Substantia nigra (tissue), 51 donors: ENCODE measurements at places on chromosomes 16 and 17.

GRCh38 chr17:42525221-42525620 lies 10.8 kb upstream of the NAGLU start:
- DNase-seq, result no peak

DNA sequence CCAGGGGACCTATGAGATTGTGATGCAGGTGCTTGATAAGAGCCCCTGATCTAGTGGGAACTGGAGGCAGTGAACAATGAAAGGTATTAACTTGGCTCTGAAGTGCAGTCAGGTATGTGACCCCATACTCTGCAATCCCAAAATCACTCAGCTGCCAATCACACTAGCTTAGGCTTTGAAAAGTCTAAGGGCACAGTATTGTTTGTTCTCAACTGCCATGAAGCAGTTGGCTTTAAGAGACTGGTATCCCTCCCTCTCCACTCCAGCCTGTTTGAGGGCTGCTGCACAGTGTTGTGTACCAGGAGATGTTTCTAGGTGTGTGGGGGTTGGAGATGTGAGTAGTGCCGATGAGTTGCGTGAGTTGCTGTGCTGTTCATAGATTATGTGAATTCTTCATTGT lies 2.4 kb downstream of the YPEL2 start:
- DNase-seq, result no peak

DNA sequence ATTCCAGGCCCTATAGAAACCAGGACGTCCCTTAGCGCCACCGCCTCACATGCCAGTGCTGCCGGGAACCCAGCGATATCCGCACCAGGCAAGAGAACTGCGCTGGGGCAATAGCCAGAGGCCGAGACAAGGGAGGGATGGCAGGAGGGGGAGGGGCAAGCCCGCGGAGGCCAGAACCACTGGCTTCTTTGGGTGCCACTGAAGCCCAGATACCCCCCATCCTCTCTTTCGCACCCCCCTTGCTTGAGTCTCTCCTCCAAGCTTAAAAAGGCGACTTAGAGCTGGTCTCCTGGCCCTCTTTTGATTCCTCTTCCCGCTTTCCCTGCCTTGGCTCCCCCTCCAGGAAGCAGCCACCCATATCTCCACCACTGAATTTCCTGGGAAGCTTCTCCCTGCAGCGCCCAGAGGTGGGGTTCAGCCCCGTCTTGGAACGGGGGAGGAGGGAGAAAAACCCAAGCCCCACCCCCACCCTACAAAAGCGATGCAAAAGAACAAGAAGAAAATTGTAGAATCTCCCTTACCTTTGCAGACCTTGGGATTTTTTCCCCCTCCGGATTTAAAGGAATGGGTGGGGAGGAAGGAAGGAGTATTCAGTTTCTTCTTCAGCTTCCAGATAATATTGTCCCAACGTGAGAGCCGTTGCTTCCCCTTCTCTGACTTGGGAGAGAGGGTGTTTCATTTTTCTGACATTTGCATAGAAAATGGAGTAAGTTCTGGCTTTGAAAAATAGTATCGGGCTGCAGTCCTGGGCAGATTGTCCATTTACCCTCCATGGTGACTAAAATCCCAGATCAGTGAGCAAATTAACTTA lies 622 bp downstream of the HOXB6 start:
- no peak for DNase-seq

GRCh38 chr16:78235168-78235800 lies 135.8 kb downstream of the WWOX start:
- peak; percentile 47 for DNase-seq

DNA sequence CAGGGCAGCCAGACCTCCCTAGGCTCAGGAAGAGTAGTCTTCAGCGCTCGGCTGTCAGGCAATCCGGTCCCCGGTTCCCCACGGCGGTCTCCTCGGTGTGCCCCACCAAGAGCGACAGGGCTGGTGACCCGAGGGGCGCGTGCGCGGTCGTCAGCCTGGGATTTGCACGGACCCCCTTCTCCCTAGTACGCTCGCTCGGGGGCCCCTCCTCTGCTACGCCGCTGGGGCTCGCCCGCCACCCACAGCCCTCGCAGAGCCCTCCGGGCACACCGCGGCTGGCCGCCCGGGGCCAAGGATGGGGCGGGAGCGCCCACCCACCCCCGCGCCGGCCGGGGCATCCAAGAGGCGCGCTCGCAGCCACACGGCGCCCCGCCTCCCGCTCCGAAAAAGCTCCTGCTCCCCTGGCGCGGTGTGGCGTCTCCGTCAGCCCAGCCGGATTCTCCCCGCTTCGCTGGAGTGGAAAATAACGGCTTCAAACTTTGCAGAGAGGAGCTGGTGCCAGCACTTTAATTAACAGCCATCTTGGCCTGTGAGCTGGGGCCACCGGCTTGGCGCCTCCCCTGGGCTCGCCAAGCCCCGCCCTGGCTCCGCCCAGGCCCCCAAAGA lies 2.1 kb upstream of the C1QL1 start:
- DNase-seq, result peak; percentile 36

- DNase-seq, result no peak
These were observed 4.5 kb upstream of the PPP1R27 start for GRCh38 chr17:81839301-81839700.

DNA sequence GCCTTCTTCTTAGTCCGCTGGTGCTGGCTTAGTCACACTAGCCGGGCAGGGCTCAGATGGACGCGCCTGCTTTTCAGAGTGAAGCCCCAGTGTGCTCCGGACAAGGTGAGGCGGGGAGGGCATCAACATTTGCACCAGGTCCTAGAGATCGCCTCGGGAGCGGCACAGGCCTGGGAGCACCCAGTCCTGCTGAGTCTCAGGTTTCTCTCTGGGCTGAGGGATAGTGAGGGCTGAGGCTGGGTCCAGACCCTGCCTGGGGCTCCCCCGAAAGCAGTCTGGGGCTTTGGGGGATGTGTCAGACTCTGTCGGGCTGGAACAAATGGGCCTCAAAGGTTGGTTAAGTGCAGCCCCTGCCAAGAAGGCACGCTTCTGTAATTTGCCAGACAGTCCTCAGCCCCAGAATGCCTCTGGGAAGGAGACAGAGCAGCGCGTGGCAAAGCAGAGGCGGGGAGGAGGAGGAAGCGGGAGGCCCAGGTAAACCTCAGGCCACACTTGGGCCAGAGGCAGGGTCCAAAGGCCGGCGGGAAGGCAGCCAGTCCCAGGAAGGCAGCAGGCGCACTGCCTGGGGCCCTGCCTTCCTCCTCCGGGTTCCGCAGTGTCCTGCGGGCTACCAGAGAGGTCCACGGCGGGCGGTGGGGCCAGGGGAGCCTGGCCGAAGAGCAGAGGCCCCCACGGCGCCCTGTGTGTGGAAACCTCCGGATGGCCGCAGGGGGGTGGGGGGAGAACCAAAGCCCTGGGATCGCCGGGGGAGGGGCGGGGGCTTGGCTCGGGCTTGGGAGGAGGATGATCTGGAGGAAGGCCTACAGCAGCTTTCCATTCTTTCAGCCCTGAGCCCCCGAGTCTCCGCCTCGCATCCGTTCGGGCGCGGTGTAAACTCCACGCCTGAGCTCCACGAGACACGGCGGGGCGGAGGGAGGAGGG lies 39.5 kb upstream of the ATP2A3 start:
- no peak for DNase-seq

GRCh38 chr17:46199379-46199778 lies 6.2 kb upstream of the KANSL1 start:
- no peak for DNase-seq

- no peak for DNase-seq
These were observed 7.9 kb downstream of the SMCR8 start for GRCh38 chr17:18323007-18323406.
